Fibroblast of lung (primary cell): ENCODE measurements at places on chromosomes 4 and X. TPM values are rescaled to one million over a fixed set of nuclear protein-coding genes. Genes with fewer than 3 reads are reported as not detected.

Gene CXCL3
- 1.3 and 2.5 TPM in 2 replicates for total RNA-seq

Gene RTL9
- under 0.01 and 0.17 TPM in 2 replicates for total RNA-seq

Gene C1QTNF7
- total RNA-seq: 1.5 and 3.0 TPM in 2 replicates

Gene TIGD4
- total RNA-seq: under 0.01 TPM in 2 replicates

Gene GRIA3
- 1.3 and 2.3 TPM in 2 replicates for total RNA-seq

Gene SHOX
- total RNA-seq: not detected in 2 replicates

Gene SPANXN4
- total RNA-seq: not detected in 2 replicates

Gene ITM2A
- under 0.01 and 0.17 TPM in 2 replicates for total RNA-seq

Gene CT45A3
- not detected in 2 replicates for total RNA-seq

Gene RBM47
- 1.8 and 2.3 TPM in 2 replicates for total RNA-seq

Gene CT45A5
- total RNA-seq: not detected in 2 replicates

Gene TAF1
- total RNA-seq: 45.2 and 49.0 TPM in 2 replicates

Gene CLDN22
- under 0.01 TPM in 1 of 2 replicates, not detected in the other for total RNA-seq

Gene GYPB
- total RNA-seq: not detected in 2 replicates

Gene MAGEB1
- not detected in 2 replicates for total RNA-seq

Gene IBSP
- not detected in 2 replicates for total RNA-seq

Gene FATE1
- total RNA-seq: not detected in 2 replicates

Gene CABS1
- total RNA-seq: not detected in 2 replicates

Gene CXorf65
- total RNA-seq: not detected in 2 replicates

Gene SLC49A3
- 3.9 and 5.1 TPM in 2 replicates for total RNA-seq
